Stimulated activated CD4-positive, alpha-beta T cell treated with anti-CD3 and anti-CD28 coated beads, Interleukin-15, amount 100 ng/mL, for 1 hour (primary cell): ENCODE measurements at places on chromosomes 1 and 21.

DNA sequence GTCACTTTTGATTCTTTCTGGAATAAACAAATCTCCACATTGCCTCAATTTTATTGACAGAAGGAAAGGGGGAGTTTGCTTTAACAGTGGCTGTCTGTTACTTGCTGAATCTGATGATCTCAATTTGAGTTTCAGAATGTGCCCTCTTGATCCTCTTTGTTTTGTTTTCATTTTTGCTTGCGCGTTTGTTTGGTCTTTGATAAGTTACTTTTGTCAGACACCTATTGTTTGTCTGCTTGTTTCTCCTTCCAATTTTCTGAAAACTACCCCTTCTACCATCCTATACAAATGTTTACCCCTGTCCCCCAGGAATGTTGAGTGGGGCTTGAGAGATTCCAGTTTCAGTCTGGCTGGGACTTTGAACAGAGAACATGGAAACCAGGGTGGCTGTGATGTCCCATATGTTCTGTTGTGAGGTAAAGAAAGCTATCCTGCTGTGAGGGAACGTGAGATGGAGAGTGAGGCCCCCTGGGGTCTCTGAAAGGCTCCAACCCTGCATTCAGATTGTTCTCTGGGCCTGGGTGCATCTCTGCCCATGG is 11.8 kb upstream of the XCL2 start:
- DNase-seq, result no peak

GRCh38 chr1:116370181-116370580 is 2.9 kb upstream of the ATP1A1 start:
- no peak for DNase-seq

DNA sequence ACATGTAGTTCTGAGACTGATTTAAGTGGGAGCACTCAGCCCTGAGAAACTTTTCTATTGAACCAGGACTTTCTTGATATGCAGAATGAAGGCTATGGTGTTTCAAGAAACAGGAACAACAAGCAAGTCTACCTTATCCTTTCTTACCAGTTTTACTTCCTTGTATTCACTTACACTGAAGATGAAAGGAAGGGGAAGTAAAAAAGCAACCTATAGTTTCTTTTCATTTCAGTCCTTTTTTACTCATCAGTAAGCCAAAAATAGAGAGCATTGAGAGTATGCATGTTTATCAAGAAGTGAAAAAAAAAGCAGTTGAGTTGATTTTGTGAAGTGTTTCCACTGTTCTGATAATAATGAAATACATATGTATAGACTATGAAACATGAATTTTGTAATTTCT is 1010.3 kb downstream of the AMY1C start:
- DNase-seq, result no peak

GRCh38 chr1:209542585-209542984 is 40.9 kb upstream of the CAMK1G start:
- no peak for DNase-seq

DNA sequence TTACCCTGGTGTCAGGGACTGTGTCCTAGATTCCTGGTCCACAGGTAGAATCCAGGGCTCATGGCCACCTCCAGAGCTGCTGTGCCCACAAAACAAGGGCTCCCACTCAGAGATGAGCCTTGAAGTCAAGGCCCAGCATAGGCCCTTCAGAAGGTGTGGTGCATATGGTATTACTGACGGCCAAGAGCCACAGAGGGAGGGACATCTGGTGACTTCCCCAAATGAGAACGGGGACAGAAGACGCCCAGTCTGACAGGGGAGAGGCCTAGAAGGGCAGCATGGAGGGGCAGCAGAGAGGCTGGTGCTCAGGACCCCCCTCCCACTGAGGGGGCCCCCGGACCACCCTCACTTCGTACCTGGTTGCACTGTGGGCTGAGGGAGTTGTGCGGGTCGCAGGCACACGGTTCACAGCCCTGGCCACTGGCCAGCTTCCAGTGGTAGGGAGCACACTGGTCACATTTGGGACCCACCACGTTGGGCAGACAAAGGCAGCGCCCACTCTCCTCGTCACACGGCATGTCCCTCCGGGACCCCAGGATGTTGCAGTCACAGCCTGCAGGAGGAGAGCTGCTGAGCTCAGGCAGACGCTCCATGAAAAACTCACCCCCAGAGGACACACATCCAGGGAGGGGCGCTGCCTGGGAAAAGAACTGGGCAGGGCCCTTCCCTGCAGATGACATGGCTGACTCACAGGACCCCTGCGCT is 25.0 kb downstream of the LAMB3 start:
- no peak for DNase-seq

DNA sequence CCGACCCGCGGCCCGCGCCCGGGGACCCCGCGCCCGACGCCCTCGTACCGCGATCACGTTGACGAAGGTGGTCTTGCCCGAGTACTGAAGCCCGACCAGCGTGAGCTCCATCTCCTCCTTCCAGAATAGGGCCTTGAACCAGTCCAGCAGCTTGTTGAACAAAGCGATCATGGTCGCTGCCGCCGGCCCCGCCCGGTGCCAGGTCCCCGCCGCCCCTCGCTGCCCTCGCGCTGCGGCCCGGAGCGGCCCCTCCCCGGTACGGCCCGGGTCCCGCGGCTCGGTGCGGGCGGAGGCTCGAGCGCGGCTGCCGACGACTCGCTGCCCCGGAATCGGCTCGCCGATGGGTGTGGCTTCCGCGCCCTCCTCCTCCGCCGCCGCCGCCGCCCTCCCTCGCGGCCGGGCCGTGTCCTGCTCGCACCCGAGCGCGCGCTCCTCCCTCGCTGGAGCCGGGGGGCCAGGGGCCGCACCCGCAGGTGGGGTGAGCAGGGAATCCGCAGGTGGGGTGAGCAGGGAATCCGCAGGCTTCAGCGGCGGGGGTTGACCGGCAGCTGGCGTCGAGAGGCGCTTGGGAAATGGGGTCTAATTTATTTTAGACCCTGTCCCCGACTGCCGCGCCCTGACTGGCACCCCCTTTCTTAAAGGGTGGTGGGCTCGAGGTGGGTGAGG is at the start of gene ARL8A:
ARL8A (minus strand) TSS at position 336 of the 666 bp plus-strand sequence; CDS start at position 171, 165 bp downstream.
- peak; percentile 62 for DNase-seq

DNA sequence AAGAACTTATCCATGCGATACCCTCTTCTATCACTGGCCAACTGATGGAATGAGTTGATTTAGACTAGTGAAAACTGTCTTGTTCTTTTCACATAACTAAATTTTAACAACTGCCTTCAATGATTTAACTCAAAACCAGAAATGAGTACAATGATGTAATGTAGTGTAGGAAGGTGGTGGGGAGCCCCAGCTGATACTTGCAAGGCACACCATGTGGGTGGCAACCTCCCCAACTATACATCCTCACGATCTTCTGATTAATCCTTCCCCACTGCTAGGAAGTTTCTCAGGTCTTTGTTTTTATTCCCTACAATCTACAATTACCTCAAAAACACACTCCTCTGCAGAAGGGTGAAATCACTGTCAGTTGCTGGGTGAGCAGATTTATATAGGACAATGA is 100.7 kb downstream of the KCTD3 start:
- no peak for DNase-seq

DNA sequence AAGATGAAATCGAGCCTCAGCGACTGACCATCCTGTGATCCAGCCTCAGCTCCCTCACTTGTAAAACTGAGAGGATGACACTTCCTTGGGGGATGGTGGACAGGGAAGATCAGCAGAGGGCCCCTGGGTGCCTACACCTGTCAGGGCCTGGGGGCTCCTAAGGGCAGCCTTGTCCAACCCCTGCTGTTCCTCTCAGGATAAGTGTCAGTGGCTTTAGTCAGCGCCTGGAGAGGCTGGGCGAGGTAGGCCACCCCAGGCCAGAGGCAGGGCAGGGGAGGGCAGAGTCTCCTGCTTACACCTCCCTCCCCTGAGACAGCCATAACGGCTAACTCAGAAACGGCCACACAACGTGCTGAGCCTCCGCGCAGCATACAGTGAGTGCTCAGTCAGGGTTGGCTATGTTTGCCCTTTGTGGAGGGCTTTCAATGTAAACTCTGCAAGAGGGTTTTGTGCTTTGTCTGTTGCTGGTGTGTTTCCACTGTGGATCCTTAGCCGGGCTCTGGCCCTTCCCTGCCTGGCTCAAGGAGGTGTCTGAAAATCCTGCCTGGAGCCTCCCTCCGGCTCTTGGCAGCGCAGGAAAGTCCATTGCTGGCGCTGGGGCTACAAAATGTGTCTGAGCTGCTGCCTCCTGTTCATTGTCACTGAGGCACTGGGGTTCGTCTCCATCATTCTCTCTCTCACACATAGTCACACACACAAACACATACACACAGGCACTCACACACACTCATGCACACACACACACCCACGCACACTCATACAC is 588.4 kb downstream of the PTPRU start:
- no peak for DNase-seq

DNA sequence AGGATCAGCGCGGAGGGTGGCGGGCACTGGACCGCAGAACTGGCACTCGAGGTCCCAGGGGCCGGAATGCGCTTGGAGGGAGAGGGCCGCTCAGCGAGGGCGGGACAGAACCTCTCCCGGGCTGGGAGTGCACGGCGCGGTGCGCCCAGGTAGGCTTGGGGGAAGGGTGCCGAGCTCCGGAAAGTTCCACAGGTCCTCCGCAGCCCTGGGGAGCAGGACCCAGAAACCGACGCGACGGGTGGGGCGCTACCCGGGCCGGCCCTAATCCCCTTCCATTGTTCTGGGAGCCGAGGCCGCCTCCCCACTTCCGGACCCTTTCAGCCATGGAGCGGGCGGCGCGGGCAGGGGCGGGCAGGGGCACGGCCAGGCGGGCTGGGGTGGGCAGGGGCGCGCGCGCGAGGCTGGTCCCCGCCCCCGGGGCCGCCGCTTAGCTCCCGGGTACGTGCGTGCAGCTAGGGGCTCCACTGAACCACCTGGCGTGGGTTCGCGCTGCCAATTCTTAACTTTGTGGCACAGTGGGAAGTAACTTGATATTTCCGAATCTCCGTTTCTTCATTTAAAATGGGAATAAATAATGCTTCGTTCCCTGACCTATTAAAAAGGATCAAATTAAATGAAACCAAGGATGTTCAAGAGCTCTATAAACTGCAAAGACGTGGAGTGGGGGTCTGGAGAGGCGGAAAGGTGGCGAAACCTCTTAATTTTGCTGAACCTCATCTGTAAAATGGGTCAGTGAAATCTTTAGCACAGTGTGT is 20.7 kb downstream of the LGR6 start:
- no peak for DNase-seq

- DNase-seq, result no peak
Observed at GRCh38 chr1:9900142-9901043, 9.7 kb downstream of the CTNNBIP1 start.

DNA sequence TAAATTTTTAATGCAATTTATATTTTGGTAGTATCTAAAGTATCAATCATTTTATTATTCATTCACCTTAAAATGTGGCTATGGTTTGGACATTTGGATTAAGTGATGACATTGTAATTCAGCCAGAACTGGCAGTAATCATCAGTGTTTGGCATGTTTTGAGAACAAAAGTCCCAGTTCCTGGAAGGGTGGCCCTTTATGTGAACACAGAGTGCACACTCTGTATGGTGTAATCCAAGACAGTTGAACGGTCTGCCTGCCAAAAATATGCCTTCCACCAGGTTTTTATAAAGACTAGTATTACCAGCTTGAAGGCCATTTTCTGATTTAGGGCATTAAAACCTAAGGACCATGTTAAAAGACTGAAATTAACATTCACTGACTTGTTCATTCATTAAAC is 448.7 kb downstream of the LTN1 start:
- DNase-seq, result no peak

DNA sequence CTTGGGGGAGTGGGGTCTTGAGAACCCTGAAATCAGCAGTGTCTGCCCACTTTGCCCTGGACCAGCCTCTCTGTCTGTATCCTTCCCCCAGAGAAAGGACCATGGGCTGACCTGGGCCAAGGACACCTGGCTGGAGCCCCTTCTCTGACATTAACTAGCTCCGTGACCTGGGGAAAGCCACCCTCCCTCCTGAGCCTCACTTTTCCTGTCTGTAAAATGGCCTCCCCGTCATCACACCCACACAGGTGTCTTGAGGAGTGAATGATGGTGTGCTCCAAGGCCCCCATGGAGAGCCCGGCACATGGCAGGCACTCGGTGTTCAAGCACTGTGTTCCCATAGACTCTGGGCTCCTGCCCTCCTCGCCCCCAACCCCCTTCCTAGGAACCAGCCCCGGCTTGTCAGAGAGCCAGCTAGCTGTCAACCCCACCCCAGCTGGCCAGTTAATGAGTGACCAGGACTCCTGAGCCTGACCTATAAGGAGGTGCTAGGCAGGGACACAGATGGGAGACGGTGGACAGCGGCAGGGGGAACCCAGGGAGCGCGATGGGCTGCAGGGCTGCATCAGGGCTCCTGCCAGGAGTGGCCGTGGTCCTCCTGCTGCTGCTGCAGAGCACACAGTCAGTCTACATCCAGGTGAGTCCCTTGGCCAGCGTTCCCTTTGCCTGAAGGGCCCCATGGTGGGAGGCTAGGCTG is at the start of gene GUCA2B:
GUCA2B (plus strand) TSS at position 504 of the 694 bp plus-strand sequence; CDS start at position 545, 41 bp downstream.
- DNase-seq, result no peak

GRCh38 chr1:17777330-17777729 is 22.2 kb downstream of the ACTL8 start:
- no peak for DNase-seq

DNA sequence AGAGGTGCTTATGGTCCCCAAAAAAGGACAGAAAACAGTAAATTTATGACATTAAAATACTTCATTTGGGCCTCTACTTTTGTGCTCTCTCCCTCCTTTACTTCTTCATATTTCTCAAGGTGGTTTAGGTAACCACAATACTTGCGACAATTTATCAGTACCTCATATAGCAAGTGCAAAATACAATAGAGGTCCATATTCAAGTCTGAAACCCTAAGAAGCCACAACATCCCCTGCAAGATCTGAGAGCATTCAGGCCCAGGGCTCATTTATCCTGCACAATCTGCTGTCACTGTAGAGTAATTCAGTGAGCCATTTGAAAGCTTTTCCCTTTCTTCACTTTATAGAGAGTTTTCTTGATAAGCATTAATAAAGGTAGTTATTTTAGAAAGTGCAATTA is 24.2 kb upstream of the ATP6V1G3 start:
- DNase-seq, result no peak
